Activated T-cell treated with anti-CD3 and anti-CD28 coated beads, Interleukin-2, amount 50 U/mL, for 48 hours (primary cell): ENCODE measurements at places on chromosomes 6 and 20.

GRCh38 chr20:58459058-58459750, 56.0 kb downstream of the APCDD1L start:
- no peak for DNase-seq

DNA sequence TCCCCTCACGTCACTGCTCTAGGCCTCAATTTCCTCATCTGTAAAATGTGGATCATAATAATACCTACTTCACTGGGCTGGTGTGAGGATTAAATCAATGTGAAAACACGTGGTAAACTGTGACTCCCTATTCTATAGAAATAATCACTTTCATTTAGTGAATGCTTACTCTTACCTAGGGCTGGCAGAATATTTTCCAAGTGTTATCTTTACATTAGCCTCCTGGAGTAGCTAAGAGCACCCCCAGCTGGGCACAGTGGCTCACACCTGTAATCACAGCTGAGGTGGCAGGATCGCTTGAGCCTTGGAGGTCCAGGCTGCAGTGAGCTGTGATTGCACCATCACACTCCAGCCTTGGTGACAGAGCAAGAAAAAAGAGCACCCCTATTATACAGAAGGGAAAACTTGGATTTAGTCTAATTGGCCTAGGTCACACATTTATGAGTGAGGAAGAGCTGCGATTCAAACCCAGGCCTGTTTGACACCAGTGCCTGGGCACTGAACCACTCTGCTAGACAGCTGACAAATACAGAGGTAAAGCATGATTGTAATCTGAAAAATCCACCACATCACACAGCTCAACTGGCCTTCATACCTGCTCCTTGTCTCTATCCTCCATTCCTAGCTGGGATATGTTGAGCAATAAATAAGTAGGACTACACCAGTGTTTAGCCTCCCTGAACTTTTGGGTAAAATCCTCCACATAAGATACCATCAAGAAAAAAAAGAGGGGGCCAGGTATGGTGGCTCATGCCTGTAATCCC, 1.4 kb upstream of the SNTA1 start:
- DNase-seq = peak; percentile 53

DNA sequence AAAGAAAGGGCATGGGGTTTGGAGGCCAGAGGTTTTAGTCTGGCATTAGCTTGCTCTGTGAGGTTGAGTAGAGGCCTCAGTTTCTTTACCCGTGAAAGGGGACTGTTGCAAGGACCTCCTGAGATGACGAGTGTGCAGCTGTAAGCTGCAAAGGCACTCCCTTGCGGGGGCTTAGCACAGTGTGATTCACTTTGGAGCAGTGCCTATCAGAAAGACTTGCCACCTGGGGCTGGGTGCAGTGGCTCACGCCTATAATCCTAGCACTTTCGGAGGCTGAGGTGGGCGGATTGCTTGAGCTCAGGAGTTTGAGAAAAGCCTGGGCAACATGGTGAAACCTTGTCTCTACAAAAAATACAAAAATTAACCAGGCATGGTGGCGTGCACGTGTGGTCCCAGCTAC, 7.5 kb upstream of the BAK1 start:
- DNase-seq = no peak

DNA sequence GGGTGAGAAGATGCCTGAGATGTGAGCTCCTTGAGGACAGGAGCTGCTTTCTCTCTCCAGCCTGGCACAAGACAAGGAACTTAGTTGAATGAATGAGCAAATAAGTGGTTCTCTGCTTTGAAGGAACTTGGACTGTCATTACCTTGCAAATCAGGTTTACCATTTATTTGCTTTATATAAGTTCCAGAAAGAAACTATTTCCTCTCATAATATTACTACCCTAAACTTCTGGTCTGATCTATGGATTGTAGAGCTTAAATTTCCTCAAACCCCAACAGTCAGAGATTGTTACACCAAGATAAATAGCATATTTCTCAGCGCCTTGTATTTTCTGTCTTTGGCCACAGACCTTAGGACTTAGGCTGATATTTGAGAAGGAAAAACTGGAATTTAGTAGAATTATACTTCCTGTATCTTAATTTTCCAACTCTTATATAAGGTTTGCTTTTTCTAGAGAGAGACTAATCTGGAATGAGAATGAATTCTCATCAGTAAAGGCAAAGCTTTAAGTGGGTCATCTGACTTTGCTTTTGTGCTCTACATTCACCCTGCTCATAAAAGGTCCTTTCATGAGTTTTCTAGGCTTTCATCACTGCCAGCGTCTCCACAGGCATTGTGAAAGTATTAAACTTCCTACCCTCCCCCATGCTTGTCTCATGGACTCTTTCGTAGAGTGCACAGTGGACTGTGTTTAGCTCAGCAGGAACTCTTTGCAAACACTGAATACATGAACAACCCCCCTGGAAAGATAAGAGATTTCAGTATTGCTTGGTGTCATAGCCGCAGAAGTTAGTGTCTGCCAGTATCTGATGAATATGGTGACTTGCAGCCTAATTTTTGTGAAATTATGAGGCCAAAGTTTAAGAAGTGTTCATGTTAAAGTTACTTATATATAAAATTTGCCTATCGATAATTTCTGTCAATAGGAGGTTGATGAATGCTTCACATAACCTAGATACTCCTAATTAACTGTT, 74.0 kb downstream of the PTPRA start:
- DNase-seq = no peak

DNA sequence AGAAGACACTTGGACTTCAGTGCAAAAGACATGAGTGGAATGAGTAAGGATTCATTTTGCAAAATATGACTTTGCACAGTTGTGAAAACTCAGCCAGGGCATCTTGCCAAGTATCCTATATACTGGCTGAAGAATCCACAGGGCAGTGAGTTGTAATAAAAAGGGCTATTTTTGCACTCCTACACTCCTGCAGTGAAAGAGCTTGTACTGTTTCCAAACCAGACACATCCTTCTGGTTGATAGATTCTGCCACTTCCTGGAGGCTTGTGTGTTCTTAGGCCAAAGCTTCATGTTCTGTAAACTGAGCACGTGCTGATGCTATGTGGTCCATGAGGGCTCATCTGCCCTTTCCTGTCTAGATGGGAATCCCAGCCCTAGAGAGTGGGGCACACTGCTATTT, 34.9 kb downstream of the GMPR start:
- DNase-seq = no peak
